EH (cell line): ENCODE measurements at places on chromosomes 6 and 20.
A peak's percentile ranks its signal among the peaks of the same experiment; 100 is the strongest.

DNA sequence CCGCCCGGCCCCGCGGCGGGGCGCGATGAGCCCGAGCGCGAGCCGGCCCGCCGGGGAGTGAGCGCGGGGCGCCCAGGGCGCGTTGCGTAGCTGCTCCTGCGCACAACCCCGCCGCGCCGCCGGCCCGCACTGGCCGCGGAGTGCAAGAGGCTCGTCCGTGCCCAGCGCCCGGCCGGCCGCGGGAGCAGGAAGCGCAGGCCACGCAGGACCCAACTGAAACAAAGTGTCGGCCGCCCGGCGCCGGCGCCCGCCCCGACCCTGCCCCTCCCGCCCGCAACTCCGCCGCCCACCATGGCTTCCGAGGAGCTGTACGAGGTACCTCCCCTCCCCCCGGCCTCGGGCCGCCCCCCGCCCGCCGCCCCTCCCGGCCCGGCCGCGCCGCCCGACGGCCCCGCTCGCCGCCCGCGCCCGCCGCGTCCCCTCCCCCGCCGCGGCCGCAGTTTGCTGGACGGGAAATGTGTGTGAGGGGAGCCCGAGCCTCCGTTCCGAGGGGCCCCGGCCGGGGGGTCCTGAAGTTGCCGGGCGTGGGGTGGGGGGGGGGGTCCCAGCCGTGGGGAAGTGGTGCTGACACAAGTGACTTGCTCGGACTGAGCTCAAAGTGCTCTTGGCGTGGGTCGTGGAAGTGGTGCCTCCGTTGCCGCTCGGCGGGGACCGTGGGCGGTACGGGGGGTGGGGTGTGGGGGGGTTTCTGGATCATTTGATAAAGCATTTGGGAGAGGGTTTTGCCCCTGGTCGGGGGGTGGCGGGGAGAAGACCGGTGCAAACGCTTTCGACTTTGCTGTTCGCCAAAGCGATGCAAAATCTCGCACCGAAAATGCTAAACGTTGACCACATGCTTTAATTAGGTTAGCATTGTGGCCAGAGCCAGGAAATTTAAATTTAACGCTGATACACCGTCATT is 539 bp downstream of the CDYL start:
- peak; percentile 53 for DNase-seq

DNA sequence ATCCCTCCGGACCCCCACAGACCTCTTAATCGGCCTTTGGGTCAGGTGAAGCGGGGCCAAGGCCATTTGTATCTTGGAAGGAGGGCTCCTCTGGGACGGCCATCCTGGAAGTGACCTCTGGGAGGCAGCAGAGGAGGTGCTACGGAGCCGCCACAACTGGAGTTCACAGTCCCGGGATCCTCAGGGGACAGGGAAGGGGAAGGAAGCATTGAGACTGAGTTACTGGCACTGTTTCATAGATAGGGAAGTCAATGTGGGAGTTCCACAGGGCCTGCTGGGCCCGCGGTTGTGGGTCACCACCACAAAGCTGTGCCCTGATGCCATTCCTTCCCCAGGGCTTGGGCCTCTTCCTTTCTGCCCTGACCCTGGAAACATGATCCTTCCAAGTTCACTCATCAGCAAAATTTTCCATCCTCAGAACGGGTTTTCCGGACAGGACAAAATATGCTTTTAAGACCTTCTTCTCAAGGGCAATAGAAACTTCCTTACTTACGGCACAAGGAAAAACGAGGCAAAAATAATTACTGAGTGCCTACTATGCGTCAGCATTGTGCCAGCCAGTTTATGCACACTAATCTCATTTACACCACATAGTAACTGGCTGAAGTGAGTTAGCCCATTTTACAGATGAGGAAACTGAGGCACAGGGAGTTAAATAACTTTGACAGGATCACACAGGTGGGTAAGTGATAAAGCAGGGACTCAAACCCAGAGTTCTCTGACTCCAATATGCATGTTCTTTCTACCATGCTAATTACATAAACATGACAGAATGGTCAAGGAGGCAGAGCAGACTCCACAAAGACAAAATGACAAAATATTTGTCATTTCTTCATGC is 143.8 kb downstream of the UNC5CL start:
- peak; percentile 74 for DNase-seq

DNA sequence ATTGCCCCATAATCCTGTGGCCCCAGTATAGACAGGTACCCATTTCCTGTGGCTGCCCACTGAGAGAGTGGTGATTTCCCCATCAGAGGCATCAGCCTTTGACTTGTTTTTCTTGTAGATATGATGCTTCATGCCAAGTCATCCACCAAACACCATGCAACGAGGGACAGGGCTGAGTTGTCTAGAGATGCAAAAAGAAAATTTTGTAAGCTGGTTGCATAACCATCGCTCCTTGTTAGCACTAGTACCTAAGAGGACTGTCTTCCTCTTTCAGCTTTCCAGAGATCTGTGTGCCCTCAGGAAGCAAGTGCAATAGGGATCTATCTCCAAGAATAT is 166.8 kb downstream of the BCAS1 start:
- peak; percentile 22 for DNase-seq

DNA sequence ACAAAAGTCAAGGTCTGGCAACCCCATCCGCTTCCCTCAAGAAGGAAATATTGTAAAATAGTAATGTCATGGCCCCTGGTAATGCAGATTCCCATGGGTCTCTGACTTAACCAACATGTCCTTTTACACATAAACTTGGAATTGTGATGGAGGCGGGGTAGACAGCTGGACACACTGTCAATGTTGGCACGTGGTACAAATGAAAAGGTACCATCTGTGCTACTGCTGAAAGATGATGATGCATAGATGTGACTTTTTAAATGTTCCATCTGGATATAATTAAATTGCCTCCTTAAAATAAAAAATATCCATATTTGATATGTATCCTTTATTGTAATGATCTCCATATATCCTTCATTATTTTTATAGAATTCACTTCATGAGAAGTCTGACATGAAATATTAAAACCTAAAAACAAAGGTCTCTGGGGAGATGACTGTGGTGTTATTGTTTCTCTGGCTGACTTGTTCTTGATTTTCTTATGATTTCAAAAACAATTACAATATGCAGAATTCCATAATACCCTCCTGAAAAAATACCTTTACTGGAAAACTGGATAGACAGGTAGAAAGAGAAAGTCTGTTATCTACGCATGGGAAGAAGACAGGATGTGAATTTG is 104.5 kb downstream of the MKKS start:
- DNase-seq = no peak

- peak; percentile 91 for DNase-seq
Measured at GRCh38 chr6:143187238-143187923, 126.7 kb downstream of the AIG1 start.

GRCh38 chr20:12315652-12316051 is 398.0 kb downstream of the BTBD3 start:
- DNase-seq = no peak

GRCh38 chr6:422433-423054 is 31.0 kb downstream of the IRF4 start:
- DNase-seq = peak; percentile 68

DNA sequence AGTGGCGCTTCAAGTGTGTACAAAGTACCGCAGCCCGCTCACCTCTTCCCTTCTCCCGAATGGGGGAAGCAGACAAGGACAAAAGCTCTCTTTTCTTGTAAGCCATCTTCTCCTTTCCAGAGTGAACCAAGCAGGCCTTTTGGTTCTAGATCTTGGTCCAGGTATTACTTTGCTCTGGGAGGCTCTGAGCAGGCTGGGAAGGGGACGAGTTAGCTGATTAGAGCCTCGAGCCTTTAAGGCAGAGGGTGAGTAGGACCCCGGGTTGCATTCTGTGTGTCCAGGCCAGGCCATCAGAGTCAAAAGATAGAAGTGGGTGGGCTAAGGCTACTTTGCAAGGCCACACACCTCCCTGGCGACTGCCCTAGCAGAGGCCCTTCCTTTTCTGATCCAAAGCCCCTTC is 57.6 kb downstream of the GTF2H5 start:
- DNase-seq = no peak

- DNase-seq = no peak
Measured at GRCh38 chr6:123811378-123811777, 7.7 kb downstream of the NKAIN2 start.

DNA sequence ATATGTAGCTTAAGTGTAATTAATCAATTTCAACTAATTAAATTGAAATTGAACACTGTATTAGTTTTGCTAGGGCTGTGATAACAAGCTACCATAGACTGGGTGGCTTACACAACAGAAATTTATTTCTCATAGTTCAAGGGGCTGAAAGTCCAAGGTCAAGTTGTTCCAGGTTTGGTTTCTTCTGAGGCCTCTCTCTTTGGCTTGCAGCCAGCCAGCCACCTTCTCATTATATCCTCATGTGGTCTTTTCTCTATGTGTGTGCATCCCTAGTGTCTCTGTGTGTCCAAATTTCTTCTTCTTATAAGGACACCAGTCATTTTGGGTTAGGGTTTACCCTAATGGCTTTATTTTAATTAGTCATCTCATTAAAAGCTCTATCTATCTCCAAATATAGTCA is 611.7 kb downstream of the UTRN start:
- DNase-seq = no peak

GRCh38 chr6:106974336-106974998 is at the start of gene CD24:
Gene CD24, minus strand, starts transcription at chr6:106974729. Its CDS starts 83 bp downstream, at chr6:106974646.
- DNase-seq = no peak

DNA sequence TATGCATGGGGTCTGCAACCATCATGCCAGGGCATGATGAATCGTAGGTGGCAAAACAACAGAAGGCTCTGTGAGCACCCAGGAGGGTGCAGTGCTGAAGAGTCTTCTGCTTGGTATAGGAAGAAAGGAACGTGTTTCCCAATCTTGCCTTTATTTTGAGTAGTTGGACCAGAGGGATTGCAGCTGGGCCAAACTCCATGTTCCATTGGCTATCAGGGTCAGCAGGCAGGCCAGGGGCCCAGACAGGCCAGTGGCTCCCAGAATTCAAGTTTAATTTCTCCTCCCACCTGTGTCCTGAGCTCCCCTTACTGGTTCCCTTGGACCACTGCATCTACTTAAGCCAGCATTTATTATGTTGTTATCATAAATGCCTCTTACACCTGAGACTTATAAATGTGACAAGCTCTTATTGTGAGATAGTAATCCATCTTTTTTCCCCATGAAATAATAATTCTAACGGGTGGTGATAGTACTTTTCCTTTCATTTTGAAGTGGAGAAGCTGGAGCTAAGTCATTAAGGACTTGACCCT is 918 bp upstream of the TRIM38 start:
- DNase-seq = no peak

- no peak for DNase-seq
Measured at GRCh38 chr20:11936157-11936556, 18.5 kb downstream of the BTBD3 start.

- DNase-seq = no peak
Measured at GRCh38 chr6:38909015-38909730, 139.4 kb upstream of the GLP1R start.

GRCh38 chr6:144006736-144007477 is 1.2 kb downstream of the PLAGL1 start:
- peak; percentile 68 for DNase-seq

DNA sequence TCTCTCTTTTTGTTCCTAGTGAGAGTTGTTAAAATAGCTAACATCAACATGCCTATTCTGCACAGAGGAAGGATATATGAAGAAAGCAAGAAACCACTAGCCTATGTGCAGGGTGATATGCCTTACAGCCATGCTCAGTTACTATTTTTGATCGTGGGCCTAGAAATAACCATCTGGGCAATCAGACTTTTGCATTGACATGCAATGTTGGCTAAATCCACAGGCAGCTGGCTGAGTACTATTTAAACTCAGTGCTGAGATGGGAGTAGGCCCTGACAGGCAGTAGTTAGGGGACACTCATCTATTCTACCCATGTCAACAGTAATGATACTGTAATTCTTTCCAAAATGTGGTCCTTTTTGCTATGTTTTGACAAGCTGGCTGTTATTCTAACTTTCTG is 89.6 kb downstream of the HDGFL1 start:
- DNase-seq = no peak

DNA sequence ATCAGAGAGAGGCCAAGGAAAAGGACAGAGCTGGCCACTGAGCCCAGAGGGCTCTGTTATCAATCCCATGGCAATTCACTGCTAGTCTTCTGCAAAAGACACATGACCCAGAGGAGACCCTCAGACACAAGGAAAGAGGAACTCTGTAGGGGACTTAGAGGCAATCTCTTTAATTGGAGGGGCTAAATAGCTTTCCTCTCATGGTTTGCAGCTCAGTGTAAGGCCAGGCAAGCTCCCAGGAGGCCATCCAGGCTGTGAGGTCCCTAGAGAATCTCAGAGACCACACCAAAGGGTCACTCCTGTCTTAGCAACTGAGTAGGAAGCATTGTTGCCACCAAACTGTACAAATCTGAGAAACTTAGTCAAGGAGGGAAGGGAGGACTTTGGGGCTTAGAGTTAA is 10.0 kb upstream of the HLA-DOA start:
- no peak for DNase-seq

GRCh38 chr6:100342830-100343229 is 121.9 kb downstream of the SIM1 start:
- DNase-seq = peak; percentile 93
